ENCODE measurements at places on chromosomes 12 and 14.

DNA sequence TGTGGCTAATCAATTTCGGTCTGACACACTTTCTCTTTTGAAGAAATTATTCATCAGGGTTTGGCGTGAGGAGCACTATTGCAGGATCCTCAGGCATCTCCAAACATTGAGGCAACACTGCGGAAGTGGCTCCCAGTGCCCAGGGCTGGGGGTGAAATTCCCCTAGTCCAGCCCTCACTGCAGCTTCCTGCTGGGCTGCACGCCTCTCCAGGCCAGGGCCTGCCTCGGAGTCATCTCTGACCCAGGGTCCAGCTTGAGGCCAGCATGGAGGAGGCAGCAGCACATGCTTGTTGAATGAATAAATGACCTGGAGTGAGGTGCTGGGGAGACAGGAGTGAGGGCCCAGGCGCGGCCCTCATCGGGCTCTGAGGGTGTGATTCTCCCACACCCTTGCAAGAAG, 36.0 kb upstream of the TDRD9 start:
- no peak for DNase-seq

DNA sequence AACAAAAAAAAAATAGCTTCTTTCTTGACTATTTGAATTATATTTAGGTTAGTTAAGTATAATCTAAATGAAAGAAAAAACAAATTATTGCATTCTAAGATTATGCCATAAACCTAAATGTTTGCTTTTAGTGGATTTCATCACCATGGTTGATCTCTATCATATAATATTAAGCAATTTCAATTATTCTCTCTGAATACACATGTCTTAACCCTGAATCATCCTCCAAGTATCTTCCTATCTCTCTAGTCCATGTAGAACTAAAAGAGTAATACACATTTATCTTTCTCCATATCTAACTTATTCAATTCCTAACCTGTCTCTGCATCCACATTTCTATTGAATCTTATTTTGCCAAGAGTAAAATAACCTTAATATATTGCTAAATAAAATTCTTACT, 59.6 kb downstream of the PPFIA2 start:
- DNase-seq, result no peak

DNA sequence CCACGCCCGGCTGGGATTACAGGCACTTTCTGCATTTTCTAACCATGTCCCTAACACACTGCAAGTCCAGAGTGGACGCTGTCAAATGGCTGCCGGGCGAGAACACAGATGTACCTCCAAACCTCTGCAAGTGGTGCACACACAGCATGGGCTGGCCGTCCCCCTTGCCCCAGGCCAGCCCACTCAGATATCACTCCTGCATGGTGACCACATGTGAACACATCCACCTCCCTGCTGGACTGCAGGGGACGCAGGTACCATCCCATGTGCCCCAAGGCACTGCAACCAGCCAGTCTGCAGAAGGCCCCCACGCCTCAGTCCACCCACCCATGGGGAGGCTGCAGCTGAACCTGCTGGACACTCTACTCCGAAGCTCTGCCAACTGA, 14.0 kb downstream of the BRF1 start:
- DNase-seq, result no peak

- DNase-seq, result no peak
Measured at GRCh38 chr14:64191756-64192155, 102.4 kb downstream of the ESR2 start.

DNA sequence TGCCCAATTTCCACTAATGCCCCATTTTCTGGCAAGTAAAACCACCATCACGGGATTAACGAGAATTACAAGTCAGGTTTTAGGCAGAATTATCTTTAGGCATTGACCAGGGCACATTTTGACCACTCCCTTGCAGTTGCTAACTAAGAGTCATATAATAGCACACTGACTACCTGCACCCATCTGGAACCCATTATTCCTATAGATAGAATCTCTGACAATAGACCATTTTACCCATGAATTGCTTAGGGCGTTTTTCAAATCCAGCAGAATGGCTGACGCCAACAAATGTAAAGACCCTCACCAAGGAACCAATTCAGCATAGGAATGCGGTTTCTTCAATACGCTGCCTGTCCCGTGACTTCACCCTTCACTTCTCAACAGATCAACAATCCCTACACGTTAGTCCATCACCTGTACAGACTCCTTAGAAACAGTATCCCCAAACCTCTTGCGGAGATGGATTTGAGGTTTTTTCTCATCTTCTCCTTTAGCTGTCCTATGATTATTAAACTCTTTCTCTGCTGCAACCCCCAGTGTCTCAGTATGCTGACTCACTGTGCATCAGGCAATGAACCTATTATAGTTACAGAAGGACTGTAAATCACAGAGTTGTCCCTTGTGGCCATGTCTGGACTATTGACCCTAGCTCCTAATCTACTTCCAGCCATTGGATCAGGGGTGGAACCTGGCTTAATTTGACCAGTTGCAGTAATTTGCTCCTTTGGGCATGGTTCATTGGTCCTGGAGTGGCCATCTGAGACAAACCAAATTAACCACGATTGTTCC, 177.3 kb upstream of the PLXNC1 start:
- no peak for DNase-seq

DNA sequence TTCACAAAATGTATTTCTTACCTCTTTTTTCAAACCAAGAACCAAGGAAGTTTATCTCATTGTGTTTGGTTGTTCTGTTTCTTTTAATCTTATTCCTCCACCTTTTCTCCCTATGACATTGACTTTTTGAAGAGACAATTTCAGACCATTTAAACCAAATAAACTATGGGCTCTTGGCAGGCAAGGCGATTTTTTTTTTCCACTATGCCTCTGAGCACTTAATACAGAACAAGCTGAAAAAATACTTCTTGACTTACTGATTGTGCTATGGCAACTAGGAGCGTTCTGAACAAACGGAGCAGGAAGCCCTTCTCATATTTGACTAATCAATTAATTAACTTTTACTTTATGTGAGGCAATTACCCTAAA, 98.0 kb downstream of the ZNF664 start:
- DNase-seq, result no peak

GRCh38 chr12:68377881-68378280, 45.7 kb upstream of the MDM1 start:
- no peak for DNase-seq
